Uterus (tissue), 4 donors: ENCODE measurements at places on chromosomes 1 and 21.

DNA sequence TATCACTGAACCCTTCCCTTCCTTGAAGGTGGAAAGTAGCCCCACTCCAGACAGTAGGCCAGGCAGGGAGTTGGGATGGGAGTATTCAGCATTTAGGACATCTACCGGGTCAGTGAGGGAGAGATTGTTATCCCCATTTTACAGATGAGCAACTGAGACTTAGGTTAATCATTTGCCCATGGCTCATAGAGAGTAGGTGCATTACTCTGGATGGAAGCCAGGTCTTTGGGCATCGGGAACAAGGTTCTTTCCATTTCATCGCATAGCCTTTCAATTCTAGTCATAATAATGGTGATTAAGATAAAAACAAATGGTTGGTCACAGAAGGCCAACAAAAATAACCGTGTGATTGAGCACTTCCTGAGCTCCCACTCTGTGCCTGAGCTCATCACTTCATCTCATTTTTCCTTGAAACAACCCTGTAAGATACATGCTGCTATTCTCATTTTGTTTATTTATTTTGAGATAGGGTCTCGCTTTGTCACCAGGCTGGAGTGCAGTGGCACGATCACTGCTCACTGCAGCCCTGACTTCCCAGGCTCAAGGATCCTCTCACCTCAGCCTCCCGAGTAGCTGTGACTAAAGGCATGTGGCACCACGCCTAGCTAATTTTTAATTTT, 64.8 kb downstream of the NAV1 start:
- no peak for DNase-seq

GRCh38 chr1:149936170-149936991, at the start of gene MTMR11:
Gene MTMR11 (minus strand): TSS chr1:149936879. CDS start chr1:149936647, 232 bp downstream.
- peak; percentile 41 for DNase-seq

GRCh38 chr1:70436622-70437251, 25.7 kb downstream of the CTH start:
- peak; percentile 46 for DNase-seq

DNA sequence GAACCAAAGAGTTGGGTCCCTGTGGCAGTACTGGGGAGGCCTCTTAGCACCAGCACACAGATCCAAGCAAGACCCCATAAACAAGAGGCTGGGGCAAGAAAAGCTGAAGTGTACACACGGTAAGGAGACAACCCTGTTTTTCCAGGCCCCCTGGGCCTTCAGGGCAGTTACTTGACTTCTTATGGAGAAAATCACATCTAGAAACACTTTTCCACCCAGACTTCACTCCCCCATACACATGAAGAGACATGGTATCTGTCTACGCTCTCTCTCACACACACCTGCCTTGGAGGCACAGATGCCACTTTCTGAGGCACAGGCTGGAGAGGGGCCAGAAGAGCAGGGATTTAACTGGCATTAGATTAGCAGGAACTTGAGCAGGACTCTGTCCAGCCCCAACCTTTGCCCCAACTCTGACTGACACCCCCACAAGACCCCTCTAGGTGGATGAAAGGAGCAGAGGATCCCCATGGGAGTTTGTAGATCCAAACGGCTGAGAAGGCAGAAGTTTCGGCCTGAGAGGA, 2.2 kb downstream of the CERS2 start:
- no peak for DNase-seq

DNA sequence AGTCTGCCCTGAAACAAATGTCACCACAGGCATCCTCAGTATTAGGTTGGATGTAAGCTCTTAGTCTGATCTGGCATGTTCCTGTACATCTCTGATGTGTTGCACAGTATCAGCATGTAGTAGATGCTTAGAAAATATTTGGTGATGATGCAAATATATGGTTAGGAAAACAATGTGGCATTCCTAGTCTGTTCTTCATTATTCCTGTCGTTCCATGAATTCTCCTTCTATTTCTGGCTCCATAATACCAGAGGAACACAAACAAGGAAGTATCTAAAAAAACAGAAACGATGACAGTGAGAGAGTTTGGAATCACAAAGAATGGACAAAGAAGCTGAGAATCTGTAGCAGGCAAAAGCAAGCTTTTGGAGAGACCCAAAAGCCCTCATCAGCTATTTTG, 236.6 kb downstream of the HHAT start:
- DNase-seq = no peak

DNA sequence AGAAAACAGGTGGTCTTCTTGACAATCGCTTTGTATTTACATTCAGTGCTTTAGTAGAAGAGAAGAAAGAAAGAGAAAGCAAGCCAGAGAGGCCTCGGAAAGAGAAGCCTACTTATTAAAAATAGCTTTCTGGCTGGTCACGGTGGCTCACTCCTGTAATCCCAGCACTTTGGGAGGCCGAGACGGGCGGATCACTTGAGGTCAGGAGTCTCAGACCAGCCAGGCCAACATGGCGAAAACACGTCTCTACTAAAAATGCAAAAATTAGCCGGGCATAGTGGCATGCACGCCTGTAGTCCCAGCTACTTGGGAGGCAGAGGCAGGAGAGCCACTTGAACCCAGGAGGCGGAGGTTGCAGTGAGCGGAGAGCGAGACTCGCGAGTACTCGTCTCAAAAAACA, 1.8 kb upstream of the SLC19A2 start:
- no peak for DNase-seq

- DNase-seq = no peak
These were observed 107.4 kb downstream of the LEPR start for GRCh38 chr1:65527707-65528503.

- no peak for DNase-seq
These were observed 352.0 kb downstream of the HHIPL2 start for GRCh38 chr1:222195857-222196256.

- no peak for DNase-seq
These were observed 192.6 kb upstream of the AJAP1 start for GRCh38 chr1:4461726-4462290.

GRCh38 chr1:57860325-57860724, 436.5 kb upstream of the DAB1 start:
- no peak for DNase-seq

GRCh38 chr1:100861379-100861778, 33.3 kb downstream of the EXTL2 start:
- no peak for DNase-seq

- DNase-seq = no peak
These were observed 26.6 kb downstream of the ARMH1 start for GRCh38 chr1:44701141-44701573.

GRCh38 chr1:227954163-227954850, 6.6 kb upstream of the WNT9A start:
- no peak for DNase-seq

DNA sequence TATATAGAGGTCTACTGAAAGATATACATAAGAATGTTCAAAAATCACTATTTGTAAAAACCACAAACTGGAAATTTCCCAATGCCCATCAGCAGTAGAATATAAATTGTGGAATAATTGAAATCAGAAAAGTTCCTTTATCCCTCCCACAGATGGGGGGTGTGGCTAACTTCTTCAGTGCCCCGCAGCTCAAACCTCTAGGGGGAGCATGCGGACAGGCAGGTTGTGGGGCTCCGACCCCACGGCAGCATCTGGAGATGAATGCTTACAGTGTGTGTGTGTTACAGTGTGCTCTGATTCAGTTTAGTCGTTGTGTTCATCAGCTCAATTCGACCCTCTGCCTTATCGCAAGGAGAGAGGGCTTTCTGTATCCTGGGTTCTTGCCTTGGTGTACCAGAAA, 262.1 kb upstream of the LRRC7 start:
- no peak for DNase-seq

DNA sequence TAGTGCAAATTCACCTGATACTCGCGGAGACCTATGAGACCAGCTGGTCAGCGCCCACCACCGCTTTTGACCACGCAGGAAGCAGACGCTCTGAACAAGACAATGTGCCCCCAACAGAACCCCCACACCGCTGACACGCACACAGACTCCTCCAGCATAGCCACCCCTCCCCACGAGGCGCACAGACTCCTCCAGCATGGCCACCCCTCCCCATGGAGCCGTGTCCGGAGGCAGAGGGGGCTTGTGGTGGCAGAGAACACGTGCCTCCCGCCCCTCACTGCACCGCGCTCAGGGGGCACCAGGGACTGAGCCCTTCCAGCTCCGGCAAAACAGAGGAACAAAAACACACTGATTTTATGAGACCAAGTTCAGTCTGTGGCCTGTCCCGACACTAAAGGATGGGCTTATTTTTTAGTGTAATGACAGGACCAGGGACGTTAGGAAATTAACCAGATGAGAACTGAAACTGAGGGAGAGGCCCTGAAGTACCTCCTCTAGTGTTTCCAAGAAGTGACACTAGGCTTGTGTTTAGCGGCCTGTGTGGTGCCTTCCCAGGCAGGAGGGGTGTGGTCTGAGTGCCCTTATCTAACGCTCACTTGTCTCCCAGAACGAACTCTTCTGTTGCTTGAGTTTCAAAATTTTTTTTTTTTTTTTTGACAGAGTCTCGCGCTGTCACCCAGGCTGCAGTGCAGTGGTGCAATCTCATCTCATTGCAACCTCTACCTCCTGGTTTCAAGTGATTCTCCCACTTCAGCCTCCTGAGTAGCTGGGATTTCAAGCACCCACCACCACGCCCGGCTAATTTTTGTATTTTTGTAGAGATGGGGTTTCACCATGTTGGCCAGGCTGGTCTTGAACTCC, 10.0 kb upstream of the AGPAT3 start:
- no peak for DNase-seq

DNA sequence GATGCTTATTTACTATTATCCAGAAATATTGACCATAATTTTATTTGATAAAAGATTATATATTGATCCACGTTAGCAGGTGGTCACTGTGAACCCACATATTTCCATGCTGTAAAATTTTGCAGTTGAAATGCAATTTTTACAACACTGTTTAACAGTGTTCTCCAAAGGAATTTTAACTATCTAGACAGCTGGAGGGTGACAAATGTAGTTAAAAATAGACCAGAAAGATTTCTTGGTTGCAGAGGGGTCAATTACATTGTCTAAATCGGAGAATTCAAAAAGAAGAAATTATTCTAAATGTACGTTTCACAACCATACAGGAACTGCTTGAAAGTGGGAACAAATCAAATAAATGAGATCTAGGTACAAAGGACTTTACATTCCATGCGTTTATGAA, 625.2 kb upstream of the NCAM2 start:
- no peak for DNase-seq

GRCh38 chr1:232984577-232985425, 34.4 kb downstream of the NTPCR start:
- DNase-seq = no peak

- no peak for DNase-seq
These were observed 5.7 kb downstream of the RSPO1 start for GRCh38 chr1:37629008-37629407.

DNA sequence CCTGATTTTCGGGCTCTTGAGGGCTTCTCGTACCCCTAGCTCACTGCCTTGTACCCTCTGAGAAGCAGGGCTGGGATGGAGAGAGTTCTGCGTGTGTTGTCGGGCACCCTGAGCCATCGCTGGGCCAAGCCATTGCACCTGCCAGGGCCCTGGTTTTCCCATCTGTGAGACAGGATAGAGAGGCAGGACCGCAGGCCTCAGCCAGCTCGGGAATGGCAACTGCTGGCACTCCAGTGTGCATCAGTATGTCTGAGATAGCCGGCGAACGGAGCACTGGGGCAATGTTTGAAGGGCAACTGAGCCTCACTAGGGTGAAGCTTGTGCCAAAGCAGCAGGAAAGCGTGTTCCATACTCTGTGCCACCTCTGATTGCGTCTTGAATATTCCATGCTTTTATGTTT, 66.9 kb downstream of the TENT5C start:
- DNase-seq = no peak

DNA sequence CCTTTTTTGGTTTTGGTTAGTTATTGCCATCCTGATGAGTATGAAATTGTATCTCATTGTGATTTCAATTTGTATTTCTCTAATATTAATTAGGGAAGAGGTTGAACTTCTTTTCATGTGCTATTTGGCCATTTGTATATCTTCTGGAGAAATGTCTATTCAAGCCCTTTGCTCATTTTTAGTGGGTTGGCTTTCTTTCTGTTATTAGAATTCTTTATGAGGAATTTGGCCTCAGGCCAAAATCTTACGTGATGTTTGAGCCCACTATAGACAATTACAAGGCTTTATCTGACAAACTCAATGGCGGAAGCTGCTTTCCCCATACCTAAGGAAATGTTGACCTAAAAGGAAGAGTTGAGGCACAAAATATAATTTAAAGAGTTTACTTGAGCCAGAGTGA, 32.9 kb downstream of the IVNS1ABP start:
- no peak for DNase-seq

DNA sequence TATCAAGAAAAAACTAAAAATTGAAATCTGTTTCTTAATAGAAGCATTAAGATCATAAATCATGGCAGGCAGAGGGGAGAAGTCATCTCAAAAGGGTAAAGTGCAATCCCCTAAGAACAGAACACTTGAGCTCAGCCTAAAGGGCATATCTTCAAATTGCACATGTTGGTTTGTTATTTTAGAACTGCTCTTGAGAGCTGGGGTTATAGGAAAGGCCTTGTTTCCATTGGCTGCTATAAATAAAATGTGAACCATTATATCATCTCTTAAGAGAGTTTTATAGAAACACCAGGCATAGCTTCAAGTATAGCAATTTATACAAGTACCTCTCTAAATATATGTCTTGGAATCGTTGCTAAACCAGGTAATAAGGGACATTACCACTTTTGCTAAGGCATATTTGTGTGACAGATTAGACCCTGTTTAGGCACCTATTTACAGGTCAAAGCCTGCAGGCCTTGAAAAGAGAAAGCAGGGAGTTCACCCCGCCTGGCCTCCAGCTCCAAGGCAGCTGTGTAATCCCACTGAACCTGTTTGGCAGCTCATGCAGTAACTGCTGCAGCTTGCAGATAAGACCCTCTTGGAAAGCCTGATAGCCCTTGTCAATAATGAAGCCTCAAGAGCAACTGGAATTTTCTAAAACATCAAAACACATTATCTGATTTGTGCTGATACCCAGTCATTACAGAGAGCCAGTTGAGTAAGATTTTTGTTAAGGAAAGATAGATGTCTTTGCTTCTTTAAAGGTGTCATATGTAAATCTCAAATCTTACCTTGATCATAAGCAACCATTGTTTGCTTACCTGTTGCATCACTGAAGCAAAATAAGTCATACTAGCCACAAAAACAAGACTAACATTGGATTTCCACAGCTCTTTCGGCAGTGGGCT, 24.2 kb upstream of the SYDE2 start:
- DNase-seq = no peak

DNA sequence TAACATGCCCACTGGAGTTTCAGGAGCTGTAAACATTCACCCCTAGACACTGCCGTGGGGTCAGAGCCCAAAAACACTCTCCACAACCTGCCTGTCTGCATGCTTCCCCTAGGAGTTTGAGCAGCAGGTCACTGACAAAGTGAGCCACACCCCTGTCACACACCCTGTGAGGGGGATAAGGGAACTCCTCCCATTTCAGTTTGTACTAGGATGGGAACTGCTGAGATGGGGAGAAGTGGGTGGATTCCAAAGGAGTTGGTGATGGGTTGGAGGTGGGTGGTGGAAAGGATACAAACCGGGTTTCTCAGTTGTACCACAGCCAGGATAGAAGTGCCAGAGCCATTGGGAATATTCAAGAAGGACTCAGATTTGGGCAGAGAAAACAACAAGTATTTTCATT, 140.2 kb downstream of the MIS18A start:
- DNase-seq = no peak

- no peak for DNase-seq
These were observed 488 bp upstream of the GNL2 start for GRCh38 chr1:37596182-37596667.

- no peak for DNase-seq
These were observed 128.3 kb downstream of the EPHB2 start for GRCh38 chr1:22838965-22839364.
